ENCODE measurements at places on chromosomes 7 and 10.

- no peak for DNase-seq
Measured at GRCh38 chr10:81179324-81179723, 641.6 kb downstream of the SH2D4B start.

DNA sequence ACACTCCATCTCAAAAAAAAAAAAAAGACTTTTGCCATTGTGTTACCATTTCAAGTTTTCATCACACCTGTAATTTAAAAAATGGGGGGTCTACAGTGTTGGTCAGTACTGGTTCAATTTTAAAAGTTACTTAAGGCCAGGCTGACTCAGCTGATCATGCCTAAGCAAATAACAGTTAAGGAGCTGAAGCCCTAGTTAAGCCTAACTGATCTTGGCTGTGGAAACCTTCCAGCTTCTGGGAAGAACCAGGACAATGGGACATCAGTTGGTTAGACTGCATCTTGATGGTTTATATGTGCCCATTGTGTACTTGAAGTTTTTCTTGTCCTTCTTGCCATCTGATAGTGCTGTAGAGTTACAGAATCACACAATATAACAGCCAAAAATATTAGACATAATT lies 26.7 kb downstream of the VCL start:
- DNase-seq = no peak

DNA sequence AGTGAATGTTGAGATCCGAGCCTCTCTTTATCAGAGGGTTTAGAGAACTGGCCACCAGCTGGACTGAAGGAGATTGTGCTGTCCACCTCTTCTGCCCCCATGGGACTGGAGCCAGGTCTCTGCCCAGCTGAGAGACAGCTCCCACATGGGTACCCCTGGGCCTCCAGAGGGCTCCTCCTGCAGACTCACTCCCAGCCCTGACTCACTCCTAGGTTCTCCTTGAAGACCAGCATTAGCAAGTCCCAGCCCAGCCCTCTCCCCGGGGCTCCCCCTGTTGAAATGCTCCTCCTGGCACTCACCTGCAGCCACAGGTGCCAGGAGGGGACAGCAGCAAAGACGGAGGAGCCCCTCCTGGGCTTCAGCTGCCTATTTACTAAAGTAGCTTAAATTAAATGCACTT lies 126.9 kb downstream of the CXCL12 start:
- DNase-seq = no peak

GRCh38 chr10:82814635-82815034 lies 939.6 kb downstream of the NRG3 start:
- DNase-seq = no peak

DNA sequence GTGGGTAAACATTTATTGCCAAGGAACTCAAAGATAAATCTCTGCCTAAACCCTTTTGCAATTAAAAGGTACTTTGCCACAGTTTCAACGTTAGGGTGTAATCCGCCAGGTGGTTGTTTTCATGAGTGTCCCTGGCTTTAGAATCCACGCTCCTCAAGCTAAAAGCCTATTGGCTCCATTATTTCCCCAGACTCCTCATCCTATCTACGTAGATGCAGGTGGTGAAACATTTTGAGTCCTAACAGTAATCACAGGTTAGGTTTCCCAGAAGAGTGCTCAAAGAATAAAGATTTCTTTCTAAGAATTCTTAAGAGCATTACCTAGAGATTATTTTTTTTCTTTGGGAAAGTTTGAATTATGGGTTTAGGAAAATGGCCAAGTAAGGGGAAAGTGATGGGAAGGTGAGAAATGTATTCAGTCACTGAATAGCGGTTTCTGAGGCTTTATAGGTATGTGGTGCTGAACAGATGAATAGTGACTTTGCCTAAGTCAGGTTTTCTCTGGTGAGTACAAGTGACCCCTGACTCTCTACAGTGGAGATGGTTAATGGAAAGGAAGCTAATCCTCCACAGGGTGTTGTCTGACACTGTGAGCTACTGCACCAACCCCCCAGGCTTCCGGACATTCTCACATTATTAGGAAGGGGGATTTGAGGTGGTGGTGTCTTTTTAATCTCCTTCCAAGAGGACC lies 60.2 kb downstream of the NRP1 start:
- no peak for DNase-seq

DNA sequence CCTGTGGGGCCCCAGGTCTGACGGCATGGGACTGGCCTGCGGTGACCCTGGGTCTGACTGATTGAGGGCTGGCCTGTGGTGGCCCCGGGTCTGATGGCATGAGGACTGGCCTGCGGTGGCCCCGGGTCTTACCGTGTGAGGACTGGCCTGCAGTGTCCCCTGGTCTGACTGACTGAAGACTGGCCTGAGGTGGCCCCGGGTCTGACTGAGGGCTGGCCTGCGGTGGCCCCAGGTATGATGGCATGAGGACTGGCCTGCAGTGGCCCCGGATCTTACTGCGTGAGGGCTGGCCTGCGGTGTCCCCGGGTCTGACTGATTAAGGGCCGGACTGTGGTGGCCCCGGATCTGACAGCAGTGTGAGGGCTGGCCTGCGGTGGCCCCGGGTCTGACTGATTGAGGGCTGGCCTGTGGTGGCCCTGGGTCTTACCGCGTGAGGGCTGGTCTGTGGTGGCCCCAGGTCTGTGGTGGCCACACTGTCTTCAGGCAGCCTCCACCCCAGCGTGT lies 10.9 kb downstream of the JAKMIP3 start:
- DNase-seq = no peak

DNA sequence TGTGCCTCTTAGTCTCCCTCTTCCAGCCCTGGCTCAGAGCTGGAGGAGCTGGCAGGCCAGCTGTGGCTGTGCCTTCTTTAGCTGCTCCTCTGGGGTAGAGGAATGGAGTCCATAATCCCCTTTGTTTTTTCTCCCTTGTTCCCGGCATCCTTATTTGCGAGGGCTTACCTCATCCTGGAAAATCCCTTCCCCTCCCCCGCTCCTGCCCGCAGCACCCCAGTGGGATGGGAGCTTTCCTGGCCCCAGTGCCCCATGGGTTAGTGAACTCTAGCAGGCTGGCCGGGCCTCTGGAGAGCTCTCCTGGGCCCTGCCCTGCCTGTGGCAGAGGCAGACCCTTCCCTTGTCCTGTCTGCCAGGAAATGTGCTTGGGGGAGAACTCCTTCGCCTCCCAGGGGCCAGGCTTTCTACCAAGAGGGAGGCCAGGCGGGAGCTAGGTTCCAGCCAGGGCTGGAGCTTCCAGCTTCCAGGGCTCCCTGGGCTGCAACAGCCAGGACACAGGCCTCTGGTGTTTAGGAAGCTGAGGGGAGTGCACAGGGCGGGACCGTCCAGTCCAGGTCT lies 16.5 kb upstream of the TRIM8 start:
- DNase-seq = no peak

GRCh38 chr10:88881922-88882645 lies 2.0 kb downstream of the STAMBPL1 start:
- no peak for DNase-seq

- peak; percentile 9 for DNase-seq
Measured at GRCh38 chr7:112806156-112806555, 16.0 kb upstream of the TMEM168 start.

- no peak for DNase-seq
Measured at GRCh38 chr10:16231734-16232435, 204.9 kb upstream of the PTER start.

DNA sequence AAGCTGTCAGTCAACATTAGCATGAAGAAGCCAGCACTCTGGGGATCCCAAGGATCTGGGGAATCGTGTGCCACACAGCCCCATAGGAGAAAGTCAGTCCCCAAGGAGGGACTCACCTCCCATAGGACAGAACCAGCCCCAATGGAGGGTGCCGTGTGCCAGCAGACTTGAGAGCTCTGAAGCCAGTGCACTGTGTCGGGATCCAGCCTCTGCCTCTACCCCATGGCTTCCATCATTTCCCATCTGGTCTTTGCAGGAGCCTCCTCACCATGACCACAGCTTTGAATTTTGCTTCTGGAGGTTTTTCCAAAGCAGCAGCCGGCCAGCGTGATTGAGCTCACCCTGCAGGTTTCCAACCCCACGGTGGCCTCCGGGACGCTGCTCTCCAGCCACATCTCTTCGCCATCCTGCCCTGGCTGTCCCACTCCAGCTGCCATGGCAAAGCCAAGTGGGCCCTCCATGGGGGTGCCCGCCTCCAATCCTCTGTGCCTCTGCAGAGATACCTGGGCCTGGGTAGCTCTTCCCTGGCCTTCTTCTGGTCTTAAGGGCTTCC lies 171.8 kb upstream of the SHH start:
- DNase-seq = no peak

GRCh38 chr10:61294131-61294530 lies 159.1 kb downstream of the TMEM26 start:
- no peak for DNase-seq

DNA sequence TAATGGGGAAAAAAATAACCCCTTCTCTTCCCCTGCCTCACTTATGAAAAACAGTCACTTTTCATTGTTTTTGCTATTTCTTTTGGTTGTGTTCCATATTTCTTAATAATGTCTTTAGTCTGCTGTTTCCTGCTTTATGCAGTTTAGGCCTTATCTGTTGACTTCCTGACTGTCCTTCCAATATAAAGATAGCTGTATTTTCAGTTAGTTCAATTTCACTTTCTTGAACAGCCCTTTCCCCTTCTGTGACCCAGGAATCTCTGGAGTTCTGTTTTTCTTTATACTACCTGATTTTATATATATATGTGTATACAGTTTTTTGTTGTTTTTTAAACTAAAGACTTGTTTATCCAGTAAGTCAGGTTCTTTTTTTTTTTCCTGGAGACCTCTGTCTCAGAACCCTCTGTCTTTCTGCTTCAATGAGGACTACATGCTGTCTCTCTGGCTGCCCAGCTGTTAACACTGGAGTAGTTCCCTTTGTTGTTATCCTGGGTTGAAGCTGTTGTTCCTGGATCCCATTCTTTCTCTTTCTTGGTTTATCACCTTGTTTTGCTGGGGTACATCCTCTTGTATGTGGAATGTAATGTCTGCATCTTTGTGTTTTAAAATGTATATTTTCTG lies 87.2 kb downstream of the GSDME start:
- no peak for DNase-seq

DNA sequence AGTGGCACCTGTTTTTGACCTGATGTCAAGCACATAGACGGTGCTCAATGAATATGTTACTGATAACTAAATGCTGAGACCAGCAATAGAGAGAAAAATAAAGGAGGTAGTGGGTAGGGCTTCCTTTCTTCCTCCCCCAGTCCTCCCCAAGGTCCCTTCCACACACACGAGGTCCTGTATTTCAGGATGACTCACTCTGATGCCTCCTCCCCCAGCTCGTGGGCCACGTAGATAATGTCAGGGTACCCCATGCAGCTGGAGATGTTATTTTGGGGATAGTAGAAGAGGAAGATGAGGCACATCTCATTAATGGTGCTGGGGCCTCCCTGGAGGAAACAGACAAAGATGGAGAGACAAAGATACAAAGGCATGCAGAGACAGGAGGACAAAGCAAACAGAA lies 17.3 kb downstream of the PRSS58 start:
- no peak for DNase-seq

DNA sequence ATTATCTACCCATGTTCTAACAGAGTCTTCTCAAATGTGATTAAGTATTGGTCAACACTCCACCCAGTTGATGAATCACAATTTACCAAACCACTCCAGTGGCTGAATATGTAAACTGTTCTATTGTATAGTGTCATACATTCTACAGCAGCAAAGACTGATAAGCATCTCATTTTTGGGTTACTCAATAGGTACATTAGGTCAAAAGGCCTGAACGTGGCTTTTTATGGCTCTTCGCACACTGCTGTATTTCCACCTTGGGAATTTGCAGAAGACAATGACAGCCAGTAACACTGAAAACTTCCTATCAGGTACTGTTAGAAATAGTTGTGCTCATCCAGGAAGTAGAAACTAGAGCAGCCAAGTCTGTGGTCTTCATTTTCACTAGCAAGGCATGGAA lies 166.9 kb downstream of the GLI3 start:
- DNase-seq = no peak

DNA sequence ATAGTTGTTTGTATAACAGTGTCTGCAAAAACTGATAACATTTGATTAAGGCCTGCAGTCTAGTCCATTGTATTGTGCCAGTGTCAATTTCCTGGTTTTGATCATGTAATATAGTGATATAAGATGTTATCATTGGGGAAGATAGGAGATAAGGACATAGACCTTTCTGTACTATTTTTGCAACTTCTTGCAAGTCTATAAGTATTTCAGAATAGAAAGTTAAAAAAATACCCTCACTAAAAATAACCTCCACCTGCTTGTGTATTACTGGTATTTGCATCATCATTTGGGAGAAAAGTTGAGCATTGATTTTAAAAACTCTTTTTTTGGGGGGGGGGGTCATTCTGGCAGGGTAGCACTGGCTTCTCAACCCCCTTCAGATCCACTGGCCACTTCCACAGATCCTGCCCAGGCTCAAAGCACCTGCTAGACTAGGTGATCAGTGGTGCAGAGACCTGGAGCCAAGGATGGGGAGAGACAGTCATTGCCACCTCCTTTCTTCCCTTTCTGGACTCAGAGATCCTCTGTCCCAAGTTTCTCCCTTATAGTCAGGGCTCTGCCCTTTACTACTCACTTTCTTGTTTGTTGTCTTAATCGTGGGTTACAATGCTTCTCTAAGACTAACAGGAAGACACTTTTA lies 103.0 kb downstream of the RBM20 start:
- no peak for DNase-seq

DNA sequence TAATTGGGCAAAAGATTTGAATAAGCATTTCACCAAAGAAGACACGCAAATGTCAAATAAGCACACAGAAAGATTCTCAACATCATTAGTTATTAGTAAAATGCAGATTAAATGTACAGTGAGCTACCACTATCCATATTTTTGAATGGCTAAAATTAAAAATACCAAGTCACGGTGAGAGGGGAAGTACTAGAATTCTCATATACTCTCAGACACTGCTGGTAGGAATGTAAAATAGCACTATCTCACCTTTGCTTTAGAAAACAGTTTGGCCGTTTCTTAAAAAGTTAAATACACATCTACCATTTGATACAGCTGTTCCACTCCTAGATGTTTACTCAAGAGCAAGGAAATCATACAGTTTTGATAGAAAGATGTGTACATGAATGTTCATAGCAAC lies 115.8 kb upstream of the CELF2 start:
- DNase-seq = no peak

GRCh38 chr7:103317009-103317408 lies 19.8 kb downstream of the PMPCB start:
- DNase-seq = no peak

DNA sequence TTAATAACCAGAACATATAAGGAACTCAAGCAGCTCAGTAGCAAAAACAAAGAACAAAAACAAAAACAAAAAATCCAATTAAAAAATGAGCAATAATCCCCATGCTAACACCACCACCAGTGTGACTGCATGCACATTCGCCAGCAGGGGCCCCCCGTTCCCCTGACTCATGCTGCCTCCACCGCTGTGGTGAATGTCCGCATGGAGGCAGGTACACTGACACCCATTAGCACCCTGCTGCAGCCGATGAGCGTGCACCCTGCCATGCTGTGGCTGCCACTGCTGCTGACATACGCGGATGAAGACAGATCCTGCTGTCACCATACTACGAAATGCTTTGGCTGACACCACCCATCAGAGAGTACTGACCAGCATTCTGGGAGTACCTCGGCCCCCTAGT lies 321.6 kb upstream of the LRRTM3 start:
- no peak for DNase-seq

- DNase-seq = no peak
Measured at GRCh38 chr10:6333086-6333485, 130.4 kb downstream of the PFKFB3 start.
